ENCODE measurements at places on chromosomes 4 and X. TPM values are rescaled to one million over a fixed set of nuclear protein-coding genes. Genes with fewer than 3 reads are reported as not detected.

DNA sequence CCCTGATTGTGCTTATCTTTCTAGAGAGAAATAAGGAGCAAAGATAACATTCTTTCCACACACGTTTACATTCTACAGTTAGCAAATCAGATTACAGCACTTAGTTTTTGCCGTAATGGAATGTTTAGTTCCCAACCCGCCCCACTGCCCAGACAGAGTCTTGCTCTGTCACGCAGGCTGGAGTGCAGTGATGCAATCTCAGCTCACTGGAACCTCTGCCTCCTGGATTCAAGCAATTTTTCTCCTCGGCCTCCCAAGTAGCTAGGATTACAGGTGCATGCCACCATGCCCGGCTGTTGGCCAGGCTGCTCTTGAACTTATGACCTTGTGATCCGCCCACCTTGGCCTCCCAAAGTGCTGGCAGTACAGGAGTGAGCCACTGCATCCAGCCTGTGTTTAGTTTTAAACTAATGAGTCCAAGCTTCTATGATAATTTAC is 8.4 kb upstream of the PRPS1 start:
- H3K36me3 ChIP-seq = no peaks in the 10 kb centered on the region
- DNase-seq = no peak
- H3K27ac ChIP-seq = no peak overlapping the region
- no peaks in the 10 kb centered on the region for H3K27me3 ChIP-seq

DNA sequence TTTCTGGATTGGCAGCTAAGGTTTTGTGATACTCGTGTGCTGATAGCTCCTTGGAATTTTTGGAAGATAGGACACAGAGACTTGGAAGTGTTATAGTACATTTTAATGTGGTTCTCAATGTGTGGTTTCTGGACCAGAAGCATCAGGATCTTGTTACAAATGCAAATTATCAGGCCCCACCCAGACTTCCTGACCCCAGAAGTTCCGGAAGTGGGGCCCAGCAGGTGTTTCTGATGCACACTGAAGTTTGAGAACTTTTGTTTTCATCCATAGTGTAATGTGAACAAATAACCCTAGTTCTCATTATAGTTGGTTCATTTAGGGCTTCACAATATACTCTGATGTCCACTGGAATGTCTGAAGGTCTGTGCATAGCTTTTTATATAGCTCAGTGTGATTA is 49.6 kb downstream of the LAMP2 start:
- H3K36me3 ChIP-seq = no peaks in the 10 kb centered on the region
- no peaks in the 10 kb centered on the region for H3K4me1 ChIP-seq
- no peak overlapping the region for H3K27ac ChIP-seq
- no peak overlapping the region for H3K4me3 ChIP-seq

DNA sequence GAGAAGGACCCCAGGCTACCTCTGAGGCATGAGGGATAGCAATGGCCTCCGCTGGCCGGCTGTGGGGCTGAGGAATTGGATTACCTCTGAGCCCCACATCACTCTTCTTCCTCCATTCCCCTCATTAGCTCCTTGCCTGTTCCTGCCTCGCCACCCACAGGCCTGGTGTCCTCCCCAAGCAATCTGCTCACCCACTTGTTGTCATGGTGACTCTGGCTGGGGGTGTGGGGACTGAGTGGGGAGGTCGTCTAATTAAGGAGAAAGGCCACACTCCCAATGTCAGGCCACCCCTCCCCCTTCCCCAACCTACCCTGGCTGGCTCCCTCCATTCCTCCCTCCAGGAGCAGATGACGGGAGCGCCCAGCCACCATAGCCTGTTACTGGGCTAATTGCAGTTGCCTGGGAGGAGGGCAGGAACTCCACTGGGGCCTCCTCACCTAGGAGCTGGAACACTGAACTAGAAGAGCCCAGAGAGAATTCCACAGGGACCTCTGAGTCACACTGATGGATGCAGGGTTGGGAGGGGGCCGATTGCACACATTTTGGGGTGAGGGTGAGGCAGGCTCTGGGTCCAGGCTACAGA is 20.7 kb downstream of the NALF2 start:
- H3K27me3 ChIP-seq = no peaks in the 10 kb centered on the region
- H3K27ac ChIP-seq = no peak overlapping the region
- no peak overlapping the region for H3K4me3 ChIP-seq
- no peaks in the 10 kb centered on the region for H3K4me1 ChIP-seq
- no peaks in the 10 kb centered on the region for H3K36me3 ChIP-seq
- DNase-seq = peak; percentile 54

SPINK2 gene
- not detected for total RNA-seq

All from sigmoid colon (tissue), 7 donors.